ENCODE measurements at places on chromosomes 6 and 20.

DNA sequence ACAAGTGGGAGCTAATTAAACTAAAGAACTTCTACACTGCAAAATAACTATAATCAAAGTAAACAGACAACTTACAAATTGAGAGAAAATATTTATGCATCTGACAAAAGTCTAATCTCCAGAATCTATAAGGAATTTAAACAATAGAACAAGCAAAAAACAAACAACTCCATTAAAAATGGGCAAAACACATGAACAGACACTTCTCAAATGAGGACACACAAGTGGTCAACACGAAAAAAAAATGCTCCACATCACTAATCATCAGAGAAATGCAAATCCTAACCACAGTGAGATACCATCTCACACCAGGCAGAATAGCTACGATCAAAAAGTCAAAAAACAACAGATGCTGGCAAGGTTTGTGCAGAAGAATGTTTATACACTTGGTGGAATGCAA, 36.2 kb downstream of the STMND1 start:
- no peak for ATAC-seq

DNA sequence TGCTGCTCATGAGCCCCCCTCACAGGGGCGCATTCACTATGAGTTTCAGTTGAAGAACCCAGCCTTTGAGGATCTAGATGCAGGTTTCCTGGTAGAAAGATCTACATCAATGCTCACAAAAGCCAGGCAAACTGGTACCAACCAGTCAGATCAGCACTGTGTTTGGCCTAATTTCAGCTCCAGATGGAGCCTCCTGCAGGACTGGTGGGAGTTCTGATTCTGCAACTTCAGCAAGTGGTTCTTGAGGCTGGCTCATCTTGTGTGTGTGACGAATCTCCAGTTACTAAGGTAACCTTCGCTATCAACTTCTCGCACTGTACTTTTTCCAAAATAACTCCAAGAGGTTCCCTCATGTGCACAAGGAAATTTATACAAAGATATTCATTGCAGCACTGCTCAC, 118.8 kb downstream of the ZMYND8 start:
- ATAC-seq = no peak

DNA sequence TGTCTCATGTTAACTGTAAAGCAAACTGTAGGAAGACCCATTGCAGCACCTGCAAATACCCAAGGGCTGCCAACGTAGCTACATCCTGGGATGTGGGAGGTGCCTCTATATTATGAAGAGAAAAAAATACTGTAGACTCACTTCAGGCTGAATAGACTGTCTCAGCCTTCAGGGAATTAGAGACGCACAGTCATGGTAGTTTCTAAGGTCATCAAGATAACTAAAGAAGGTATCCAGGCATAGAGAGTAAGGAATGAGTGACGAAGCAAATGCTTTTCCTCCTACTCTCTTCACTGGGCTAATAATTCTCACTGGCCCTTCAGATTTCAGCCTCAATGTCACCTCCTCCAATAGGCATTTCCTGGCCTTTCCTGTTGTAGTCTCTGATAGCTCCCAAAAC, 121.6 kb upstream of the ECI2 start:
- no peak for ATAC-seq

DNA sequence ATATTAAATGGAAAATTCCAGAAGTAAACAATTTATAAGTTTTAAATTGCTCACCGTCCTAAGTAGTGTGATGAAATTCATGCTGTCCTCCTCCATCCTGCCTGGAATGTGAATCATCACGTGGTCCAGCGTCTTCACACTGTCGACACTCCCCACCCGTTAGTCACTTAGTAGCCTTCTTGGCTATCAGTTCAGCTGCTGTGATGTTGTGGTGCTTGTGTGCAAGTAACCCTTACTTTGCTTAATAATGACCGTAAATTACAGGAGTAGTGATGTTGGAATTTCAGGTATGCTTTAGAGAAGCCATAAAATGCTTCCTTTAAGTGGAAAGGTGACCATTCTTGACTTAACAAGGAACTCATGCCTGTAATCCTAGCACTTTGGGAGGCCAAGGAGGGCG, 25.2 kb downstream of the RIOK1 start:
- no peak for ATAC-seq

GRCh38 chr6:81758221-81758620, 5.7 kb upstream of the TENT5A start:
- no peak for ATAC-seq

DNA sequence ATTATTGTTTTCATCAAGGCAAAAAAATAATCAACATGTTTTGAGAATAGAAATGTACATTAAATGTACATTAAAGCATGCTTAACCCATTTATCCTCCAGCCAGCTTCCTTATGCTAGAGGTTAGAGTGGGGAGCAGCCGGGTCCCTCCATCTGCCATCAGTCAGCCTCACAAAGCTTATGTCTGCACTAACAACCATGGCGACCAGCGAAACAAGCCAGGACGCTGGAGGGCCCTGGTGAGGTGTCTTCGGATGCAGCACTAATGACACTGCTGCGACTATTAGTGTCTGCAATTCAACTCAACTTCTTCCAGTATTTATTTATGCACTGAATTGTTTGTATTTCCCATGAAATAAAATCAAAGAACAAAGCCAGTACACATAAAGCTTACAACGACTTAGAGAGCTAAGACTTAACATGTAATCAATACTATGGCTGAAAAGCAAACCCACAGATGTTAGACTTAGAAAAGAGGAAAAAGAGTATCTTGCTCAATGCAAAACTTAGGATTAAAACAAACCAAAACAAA, 6.8 kb downstream of the CLDN20 start:
- no peak for ATAC-seq

DNA sequence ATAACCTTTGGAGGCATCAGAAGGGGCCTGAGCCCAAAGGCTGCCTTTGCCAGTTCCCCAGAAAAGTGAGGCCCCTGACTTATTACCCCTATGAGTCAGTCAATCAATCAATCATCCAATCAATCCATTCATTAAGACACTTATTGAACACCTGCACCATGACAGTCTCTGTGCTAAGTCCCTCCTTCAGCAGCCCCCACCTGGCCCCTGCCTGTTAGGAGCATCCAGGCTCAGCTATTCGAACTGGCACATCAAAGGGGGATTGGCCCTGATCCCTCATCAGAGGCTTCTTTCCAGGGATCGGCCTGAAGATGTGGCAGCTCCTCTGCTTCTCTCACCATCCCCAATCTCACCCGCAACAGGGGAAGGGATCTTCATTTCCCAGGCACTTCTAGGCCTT, 27.7 kb upstream of the VEGFA start:
- no peak for ATAC-seq

- no peak for ATAC-seq
Measured at GRCh38 chr6:110232450-110232849, 52.2 kb downstream of the CDC40 start.

- no peak for ATAC-seq
Measured at GRCh38 chr6:169452117-169452868, 198.6 kb upstream of the THBS2 start.

DNA sequence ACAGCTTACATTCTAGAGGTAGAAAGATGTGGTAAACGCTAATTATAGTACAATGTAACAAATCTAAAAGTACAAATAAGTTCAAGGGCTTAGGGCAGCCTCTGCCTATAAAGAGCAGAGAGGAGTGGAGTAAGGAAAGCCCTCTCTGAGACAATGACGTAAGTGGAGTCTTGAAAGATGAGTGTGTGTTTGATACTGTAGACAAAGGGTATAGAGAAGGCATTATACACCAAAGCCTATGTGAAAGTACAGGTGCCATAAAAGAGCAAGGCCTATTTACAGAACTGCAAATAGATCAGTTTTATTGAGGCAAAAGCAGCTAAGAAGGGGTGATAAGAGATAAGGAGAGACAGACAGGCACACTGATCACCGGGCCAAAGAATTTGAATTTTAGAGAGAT, 10.9 kb downstream of the GOPC start:
- no peak for ATAC-seq

DNA sequence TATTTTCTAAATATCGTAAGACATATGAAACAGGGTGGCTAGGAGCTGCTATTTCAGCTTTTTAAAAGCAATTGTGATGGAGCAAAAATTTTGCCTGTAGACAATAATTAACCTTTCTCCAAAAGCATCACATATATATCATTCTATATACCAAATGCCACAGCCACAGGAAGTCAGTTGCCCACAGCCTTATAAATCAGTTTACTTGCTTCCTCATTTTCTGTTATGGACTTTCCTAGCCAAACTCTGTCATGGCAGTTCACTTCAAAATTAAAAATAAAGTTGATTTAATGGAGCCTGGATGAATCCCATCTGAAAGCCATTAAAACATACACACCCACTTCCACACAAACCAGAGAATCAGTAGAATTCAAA, 93.4 kb upstream of the NHSL1 start:
- no peak for ATAC-seq

DNA sequence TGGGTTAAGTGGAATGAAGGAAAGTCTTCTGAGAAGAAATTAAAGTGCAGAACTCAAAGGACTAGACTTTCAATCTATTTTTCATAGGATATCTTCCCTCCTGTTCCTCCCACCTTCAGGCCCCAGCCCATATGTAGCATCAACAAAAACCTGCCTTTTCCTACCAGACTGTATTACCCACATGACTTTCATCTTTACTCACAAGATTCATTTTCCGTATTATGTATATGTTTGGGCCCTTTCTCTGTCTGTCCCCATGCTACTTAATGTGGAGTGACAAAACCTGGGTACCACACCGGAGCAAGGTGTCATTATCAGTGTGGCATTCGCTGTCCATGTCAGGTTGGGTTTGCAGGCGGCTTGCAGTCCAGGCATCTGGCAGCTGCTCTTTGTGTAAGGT, 18.8 kb upstream of the CNR1 start:
- no peak for ATAC-seq

DNA sequence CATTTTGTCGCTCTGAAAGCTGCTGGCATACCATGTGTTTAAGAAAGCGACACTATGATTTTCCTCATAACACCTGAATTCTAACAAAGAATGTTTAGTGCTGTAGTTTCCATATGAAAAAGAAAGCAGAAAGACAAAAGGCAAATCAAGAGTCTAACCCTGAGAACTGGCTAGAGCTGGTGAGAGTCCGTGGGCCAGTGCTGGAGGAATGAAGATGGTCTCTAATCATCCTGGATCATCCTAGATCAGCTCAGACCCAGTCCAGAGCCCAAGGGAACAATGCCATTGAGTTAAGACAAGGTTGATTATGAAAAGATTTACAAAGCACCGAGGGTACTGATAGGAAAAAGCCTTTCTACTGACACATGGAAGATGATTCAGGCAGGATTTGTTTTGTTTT, 73.0 kb upstream of the MYLIP start:
- ATAC-seq = no peak

- no peak for ATAC-seq
Measured at GRCh38 chr6:38678178-38678760, 24.7 kb downstream of the GLO1 start.

- ATAC-seq = no peak
Measured at GRCh38 chr6:5865506-5866031, 141.2 kb downstream of the NRN1 start.

GRCh38 chr6:154468760-154469159, 41.7 kb downstream of the CNKSR3 start:
- no peak for ATAC-seq

Measured in activated CD4-positive, CD25-positive, alpha-beta regulatory T cell treated with anti-CD3 and anti-CD28 coated beads, Interleukin-2, amount 50 U/mL, for 24 hours (primary cell).